COLO829 (cell line): ENCODE measurements at places on chromosomes 1 and 21.

DNA sequence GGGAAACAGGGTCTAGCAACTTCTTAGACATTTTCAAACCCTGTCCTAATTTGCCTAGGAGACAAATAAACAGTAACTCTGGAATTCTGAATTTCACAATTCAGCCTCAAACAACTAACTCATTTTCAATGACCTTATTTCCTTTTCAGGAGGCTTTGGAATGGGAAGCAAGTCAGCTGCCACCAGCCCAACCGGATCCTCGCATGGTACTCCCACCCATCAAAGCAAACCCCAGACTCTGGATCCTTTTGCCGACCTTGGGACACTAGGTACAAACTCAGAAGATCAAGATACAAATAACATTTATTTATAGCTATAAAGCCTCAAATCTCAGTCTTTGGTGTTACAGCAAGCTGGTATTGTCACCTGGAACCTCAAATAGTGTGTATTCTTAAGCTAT lies 18.9 kb upstream of the LEPR start:
- DNase-seq: no peak

- no peak for DNase-seq
Measured at GRCh38 chr1:110474444-110474843, 23.5 kb downstream of the PROK1 start.

DNA sequence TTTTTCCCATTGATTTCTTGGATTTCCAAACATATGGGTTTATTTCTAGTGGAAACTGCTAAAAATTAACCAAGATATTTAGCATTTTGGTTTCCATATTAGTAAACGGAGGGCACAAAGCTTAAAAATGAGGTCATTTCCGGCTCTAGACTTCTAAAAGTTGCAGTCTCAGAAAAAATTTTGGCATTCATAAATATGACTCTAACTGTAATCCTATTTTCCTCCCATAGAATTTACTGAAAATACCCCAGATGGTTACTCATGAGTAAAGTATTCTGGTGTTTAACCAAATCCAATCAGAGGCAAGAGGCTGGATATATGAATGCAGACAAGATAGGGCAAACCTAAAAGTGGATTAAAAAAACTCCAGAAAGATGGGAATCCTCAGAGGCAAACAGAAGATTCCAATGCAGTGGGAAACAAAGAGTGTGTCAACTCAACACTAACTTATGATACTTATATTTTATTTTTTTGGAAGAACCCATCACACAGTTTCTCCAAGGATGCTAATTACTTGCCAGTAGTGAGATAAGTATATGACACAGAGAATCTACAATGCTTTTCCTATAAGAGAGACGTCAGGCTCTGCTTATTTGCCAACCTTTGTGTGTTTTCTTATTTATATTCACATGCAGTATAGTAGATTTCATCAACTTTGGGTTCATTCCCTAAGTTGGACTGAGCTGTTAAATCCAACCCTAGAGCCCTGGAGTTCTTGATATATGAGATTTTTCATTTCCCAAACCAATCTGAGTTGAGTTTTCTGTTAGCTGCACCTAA lies 90.1 kb upstream of the BCL10 start:
- no peak for DNase-seq

DNA sequence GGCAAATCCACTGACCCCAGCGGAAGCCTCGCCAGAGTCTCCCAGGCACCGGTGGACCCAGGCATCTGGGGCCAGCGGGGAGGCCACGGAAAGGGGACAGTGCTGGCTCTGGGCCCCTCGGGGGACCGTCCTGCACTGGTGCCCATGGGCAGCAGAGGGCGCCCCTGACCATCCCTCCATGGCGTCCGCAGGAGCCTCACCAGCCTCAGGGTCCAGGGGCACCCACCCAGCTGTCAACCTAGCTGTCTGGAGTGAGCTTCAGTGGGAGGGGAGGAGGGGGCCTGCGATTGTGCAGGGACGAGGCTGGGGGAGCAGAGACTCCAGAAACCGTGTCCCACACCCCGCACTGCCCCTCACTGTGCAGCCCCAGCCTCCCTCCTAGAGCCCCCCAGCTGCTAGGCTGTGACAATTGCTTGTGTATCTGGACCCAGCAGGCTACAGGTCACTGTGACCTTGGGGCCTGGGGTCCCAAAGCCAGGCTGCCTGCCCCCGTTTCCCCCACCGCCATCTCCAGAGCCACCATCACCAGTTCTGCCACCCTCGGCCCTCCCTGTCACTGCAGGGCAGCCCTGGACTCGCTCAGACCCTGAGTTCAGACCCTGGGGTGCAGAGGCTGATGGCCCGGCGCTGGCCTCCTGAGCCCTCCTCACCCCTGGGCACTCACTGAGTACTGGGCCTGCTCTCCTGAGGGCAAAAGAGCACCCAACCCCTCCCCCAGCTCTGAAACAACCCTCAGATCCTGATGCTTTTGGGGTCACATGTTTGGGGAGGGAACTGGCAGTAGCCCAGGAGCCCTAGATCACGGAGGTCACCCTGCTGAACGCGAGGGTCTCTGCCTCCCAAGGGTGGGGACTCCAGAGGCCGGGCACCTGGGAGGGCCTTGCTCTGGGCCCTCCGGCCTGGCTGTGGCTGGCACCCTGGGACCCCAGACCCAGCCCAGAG lies 10.6 kb upstream of the COL6A1 start:
- DNase-seq: peak; percentile 37

DNA sequence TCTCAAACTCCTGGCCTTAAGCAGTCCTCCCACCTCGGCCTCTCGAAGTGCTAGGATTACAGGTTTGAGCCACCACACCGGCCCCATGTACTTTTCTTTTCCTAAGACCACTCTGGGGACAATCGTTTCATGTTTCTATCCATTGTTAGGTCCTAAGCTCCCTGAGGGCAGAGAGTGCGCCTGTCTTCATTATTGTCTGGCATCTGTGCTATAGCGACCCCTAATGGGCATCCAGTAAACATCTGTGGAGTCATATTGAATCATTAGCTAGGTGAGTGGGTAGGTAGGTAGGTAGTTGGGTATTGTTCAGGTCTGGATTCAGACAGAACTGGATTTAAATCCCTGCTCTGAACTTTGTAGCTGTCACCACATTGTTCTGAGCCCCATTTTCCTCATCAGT lies 66.1 kb downstream of the TMEM53 start:
- DNase-seq: no peak

DNA sequence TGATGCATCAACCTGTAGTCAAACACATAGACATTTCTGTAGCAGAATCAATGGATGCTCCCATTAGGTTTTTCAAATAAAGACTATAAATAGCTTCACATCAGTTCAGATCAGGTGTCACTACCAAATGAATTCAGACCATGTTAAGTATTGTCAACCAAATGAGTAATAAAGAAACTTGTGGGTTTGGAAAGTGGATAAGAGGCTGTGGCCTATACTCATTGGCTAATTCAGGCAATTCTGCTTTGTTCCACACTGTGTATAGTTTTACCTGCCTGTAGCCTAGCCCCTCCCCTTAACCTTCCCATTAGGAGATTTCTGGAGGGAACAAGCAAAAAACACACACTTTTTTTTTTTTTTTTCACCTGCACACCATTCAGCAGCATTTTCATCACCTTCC lies 321.2 kb downstream of the HLX start:
- DNase-seq: no peak
